Karpas-422 (cell line): ENCODE measurements at places on chromosomes 7 and 10. TPM values are rescaled to one million over a fixed set of nuclear protein-coding genes. Genes with fewer than 3 reads are reported as not detected.

Gene PBLD
- total RNA-seq: 1.0 and 7.2 TPM in 2 replicates

Gene NUP42
- total RNA-seq: 68.6 and 94.8 TPM in 2 replicates

DNA sequence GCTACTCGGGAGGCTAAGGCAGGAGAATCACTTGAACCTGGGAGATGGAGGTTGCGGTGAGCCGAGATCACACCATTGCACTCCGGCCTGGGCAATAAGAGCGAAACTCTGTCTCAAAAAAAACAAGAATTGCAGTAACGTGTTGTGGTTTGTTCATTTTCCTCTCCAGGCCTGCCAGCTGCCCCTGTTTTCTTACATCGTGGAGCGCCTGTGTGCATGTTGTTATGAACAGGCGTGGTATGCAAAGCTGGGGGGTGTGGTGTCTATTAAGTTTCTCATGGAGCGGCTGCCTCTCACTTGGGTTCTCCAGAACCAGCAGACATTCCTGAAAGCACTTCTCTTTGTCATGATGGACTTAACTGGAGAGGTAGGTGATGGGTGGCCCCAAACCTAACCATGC is 52.1 kb downstream of the TRRAP start:
- H3K4me3 ChIP-seq: no peak overlapping the region
- H3K27ac ChIP-seq: no peak overlapping the region
- H3K27me3 ChIP-seq: no peaks in the 10 kb centered on the region
- no peak for DNase-seq
- H3K4me1 ChIP-seq: no peaks in the 10 kb centered on the region
- peaks cover 36% of the 10 kb centered on the region for H3K36me3 ChIP-seq

GRCh38 chr7:141511676-141512396 is 39.4 kb upstream of the AGK start:
- no peaks in the 10 kb centered on the region for H3K36me3 ChIP-seq
- H3K4me3 ChIP-seq: no peak overlapping the region
- DNase-seq: no peak
- H3K27ac ChIP-seq: no peak overlapping the region
- no peaks in the 10 kb centered on the region for H3K27me3 ChIP-seq
- H3K4me1 ChIP-seq: no peaks in the 10 kb centered on the region

- no peaks in the 10 kb centered on the region for H3K4me1 ChIP-seq
- DNase-seq: peak; percentile 91
- no peaks in the 10 kb centered on the region for H3K27me3 ChIP-seq
- H3K27ac ChIP-seq: no peak overlapping the region
- H3K36me3 ChIP-seq: no peaks in the 10 kb centered on the region
- H3K4me3 ChIP-seq: no peak overlapping the region
Observed at GRCh38 chr7:150420987-150421674, 29.3 kb upstream of the GIMAP8 start.

- H3K36me3 ChIP-seq: peaks cover 12% of the 10 kb centered on the region
- H3K27ac ChIP-seq: no peak overlapping the region
- H3K4me3 ChIP-seq: no peak overlapping the region
- no peak for DNase-seq
- H3K4me1 ChIP-seq: peaks cover 25% of the 10 kb centered on the region
Observed at GRCh38 chr10:133396035-133396624, 2.2 kb downstream of the MTG1 start.

DNA sequence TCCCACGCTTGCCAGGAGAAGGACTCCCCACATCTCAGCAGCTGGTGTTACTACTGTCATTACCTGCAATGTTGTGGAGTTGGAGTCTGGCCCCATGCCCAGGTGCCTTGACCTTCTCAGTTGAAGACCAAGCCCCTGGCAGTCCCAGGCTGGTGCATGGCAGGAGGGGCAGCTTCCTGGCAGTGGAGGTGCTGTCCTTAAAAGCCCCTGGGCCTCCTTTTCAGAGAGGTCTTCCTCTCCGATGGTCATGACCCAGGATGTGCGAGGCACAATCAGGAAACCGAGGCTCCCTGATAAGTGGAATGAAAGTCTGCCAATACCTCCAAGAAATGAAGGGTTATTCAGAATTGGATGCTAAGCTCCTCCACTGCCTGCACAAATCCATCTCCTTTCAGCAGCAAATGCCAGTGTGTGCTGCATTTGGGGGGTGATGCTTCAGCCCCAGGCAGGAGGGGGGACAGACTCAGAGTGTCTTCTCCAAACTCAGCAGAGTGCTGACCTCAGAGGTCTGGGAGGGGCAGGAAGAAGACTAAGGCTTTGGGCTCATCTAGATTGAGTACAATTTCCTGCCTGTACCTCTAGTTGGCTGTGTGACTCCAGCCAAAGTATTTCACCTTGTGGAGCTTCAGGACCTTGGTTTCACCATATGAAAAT is 97.0 kb upstream of the DDC start:
- no peak for DNase-seq
- H3K27me3 ChIP-seq: no peaks in the 10 kb centered on the region
- no peak overlapping the region for H3K4me3 ChIP-seq

DNA sequence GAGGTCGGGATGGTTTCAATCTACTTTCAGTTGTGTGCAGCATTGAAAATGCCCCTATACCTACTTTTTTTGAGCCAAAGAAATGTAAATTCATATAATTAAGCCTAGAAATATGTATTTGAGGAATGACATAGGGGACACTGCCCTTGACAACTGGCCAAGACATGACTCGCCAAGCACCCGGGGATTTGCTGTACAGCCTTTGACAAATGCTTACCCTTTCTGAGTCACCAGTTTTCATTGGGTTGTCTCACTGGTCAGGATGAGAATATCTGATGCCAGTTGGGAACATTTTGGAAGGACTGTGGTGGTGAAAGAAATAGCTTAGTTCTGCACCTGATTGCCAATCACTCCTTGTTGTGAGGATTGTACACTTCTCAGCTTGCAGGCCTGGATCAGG is 166.8 kb upstream of the HABP2 start:
- no peaks in the 10 kb centered on the region for H3K27me3 ChIP-seq
- no peak for DNase-seq
- no peak overlapping the region for H3K4me3 ChIP-seq

DNA sequence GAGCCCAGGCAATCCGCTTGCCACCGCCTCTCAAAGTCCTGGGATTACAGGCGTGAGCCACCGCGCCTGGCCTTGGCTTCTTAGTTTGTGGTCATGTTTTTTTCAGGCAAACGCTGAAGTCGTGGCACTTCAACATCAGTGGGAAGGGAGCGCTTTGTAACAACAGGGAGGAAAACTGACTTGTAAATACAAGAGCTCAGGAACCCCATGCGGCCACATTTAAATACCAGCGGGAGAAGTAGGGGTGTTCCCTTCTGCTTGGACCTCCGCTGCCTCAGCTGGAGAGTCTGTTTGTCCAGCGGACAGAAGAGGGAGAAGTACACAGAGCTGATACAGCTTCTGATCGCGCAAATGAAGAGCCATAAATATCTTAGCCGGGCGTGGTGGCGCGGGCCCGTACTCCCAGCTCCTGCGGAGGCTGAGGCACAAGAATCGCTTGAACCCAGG is 108.7 kb upstream of the KMT2C start:
- DNase-seq: no peak
- H3K4me1 ChIP-seq: no peaks in the 10 kb centered on the region
- no peak overlapping the region for H3K4me3 ChIP-seq
- H3K27me3 ChIP-seq: no peaks in the 10 kb centered on the region
- H3K36me3 ChIP-seq: no peaks in the 10 kb centered on the region
- no peak overlapping the region for H3K27ac ChIP-seq

- no peaks in the 10 kb centered on the region for H3K27me3 ChIP-seq
- no peak overlapping the region for H3K4me3 ChIP-seq
- H3K4me1 ChIP-seq: peaks cover 40% of the 10 kb centered on the region
- H3K27ac ChIP-seq: peak overlapping the region; percentile 61
Observed at GRCh38 chr10:86017841-86018734, 348.5 kb downstream of the GRID1 start.

DNA sequence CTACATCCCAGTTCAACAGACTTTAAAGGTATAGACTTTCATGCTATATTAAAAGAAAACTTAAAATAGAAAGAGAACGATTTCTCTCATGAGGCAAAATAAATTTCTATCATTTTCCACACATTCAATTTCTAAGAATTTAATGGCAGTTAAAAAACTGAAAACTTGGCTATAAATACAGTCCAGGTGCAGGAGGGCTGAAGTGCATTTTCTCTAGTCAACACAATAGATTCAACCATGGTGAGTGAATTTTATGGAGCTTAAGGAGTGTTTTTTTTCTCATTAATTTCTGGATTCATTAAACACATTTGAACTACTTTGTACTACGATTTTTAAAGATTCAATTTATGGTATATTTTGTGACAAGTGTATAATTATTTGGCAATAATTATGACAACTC is 240.8 kb upstream of the SLC26A5 start:
- H3K27ac ChIP-seq: no peak overlapping the region
- H3K4me3 ChIP-seq: no peak overlapping the region
- H3K36me3 ChIP-seq: no peaks in the 10 kb centered on the region
- no peak for DNase-seq
- no peaks in the 10 kb centered on the region for H3K4me1 ChIP-seq

DNA sequence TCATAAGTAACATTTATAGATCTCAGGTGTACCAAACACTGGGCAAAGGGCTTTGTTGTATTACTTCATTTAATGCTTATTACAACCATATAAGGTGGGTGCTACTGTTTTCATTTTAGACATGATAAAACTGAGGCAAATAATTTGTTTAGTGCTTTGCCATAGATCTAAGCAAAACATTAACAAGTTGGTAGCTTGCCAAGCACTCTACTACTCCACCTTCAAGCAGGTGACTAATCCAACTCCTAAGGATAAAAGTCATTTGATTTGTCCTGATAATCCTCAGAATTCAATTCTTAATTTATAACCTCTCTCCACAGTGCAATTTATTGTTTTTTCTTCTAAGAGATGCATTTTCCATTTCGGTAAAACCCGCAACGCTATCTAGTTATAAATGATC is 646.4 kb downstream of the GRM8 start:
- no peaks in the 10 kb centered on the region for H3K36me3 ChIP-seq
- no peak for DNase-seq
- no peak overlapping the region for H3K4me3 ChIP-seq
- no peak overlapping the region for H3K27ac ChIP-seq
- H3K27me3 ChIP-seq: no peaks in the 10 kb centered on the region
- no peaks in the 10 kb centered on the region for H3K4me1 ChIP-seq
